ENCODE measurements at places on chromosomes 2 and 18.

DNA sequence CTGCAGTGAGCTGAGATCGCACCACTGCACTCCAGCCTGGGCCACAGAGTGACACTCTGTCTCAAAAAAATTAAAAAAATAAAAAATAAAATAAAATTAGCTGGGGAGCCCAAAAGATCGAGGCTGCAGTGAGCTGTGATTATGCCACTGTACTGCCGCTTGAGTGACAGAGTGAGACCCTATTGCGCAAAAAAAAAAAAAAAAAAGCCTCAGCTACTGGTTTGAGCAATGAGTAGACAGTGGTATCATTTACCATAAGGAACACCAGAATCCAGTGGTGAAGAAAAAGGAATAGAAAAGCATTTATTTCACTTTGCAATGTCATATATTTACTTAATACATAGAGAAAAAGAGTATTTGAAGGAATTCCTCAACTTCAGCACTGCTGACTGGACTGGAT is 3.0 kb downstream of the SAP130 start:
- no peak overlapping the region for H3K27ac ChIP-seq
- H3K4me3 ChIP-seq, result no peak overlapping the region
- peaks cover 3% of the 10 kb centered on the region for H3K36me3 ChIP-seq
- H3K4me1 ChIP-seq, result peaks cover 18% of the 10 kb centered on the region
- no peaks in the 10 kb centered on the region for H3K27me3 ChIP-seq

DNA sequence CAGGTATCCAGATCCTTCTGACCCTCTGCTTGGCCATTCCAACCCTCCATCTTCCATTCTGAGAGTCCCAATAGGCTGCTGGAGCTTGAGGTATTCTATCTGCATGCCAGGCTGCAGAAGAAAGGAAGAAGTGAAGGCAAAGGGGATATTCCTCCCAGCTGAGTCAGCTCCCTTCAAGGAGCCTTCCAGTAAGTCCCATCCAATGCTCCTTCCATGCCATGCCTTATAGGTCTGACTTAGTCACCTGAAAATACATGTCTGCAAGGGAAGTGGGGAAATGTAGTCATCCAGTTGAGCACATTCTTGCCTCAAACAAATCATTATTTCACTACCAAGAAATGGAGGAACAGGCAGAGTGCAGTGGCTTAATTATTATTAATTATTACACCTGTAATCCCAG is 464.6 kb downstream of the CNTNAP5 start:
- no peaks in the 10 kb centered on the region for H3K27me3 ChIP-seq
- no peaks in the 10 kb centered on the region for H3K36me3 ChIP-seq
- no peaks in the 10 kb centered on the region for H3K4me1 ChIP-seq
- no peak overlapping the region for H3K27ac ChIP-seq
- no peak for DNase-seq
- H3K4me3 ChIP-seq, result no peak overlapping the region

GRCh38 chr18:36047521-36047920 is 19.8 kb downstream of the RPRD1A start:
- H3K36me3 ChIP-seq, result peaks cover 32% of the 10 kb centered on the region
- peaks cover 53% of the 10 kb centered on the region for H3K4me1 ChIP-seq

DNA sequence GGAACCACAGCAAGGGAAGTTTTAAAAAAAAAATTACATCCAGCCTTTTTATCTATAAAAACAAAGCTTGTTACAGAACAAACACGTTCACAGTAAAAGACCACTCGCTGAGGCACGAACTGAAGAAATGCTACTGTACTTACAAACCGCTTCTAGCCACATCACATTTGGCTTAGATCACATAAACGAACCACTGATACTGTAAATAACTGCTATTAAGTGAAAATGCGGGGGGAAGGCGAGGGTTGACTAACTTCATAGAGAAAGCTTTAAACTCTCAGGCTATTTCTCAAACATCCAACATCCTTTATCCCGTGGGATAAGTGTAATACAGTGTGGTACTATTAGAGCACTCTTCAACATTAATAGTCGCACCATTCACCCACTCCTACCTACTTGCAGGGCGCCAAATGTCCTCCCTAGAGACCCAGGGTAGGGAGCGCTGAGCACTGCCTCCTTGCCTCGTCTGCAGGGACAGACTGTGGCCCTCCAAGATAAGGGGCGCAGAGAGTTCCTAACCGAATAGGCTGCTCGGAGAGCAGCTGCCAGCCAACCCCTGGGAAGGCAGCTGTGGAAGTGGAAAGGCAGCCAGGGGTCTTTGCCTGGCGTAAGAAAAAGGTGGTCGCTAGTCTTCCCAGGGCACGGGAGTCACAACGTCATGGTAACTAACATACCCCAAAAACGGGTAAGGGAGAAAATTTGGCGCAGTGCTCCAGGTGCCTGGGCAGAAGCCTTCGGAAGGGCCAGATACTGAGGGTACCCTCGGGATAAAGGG is 854 bp downstream of the GPR155 start:
- DNase-seq, result peak; percentile 51
- no peaks in the 10 kb centered on the region for H3K27me3 ChIP-seq
- peaks cover 12% of the 10 kb centered on the region for H3K36me3 ChIP-seq
- H3K27ac ChIP-seq, result peak overlapping the region; percentile 89
- peaks cover 42% of the 10 kb centered on the region for H3K4me1 ChIP-seq

- no peaks in the 10 kb centered on the region for H3K27me3 ChIP-seq
- peak; percentile 45 for DNase-seq
- no peaks in the 10 kb centered on the region for H3K36me3 ChIP-seq
- no peak overlapping the region for H3K4me3 ChIP-seq
- no peak overlapping the region for H3K27ac ChIP-seq
These were observed 19.2 kb upstream of the IL36G start for GRCh38 chr2:112958428-112959108.

DNA sequence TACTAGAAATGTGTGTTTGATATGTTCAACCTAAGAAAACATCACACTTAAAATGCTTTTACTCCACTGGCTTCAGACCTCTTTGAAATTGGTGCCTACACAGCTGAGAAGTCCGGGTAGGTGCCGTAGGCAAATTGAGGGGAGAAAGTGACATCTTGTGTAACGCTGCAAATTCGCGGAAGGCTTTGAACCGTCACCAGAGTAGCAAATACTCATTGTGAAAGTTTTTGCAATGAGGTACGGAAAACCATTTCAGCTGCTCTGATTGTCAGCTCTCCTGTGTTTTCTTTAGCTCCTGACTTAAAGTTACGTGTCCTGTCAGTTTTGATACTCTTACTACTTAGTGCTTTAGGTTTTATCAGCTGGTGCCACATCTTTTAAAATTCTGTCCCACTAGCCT is 224.5 kb downstream of the FAM210A start:
- peaks cover 38% of the 10 kb centered on the region for H3K4me1 ChIP-seq
- peaks cover 27% of the 10 kb centered on the region for H3K36me3 ChIP-seq
- DNase-seq, result peak; percentile 66

- H3K4me3 ChIP-seq, result no peak overlapping the region
- no peak for DNase-seq
- H3K27ac ChIP-seq, result no peak overlapping the region
- H3K36me3 ChIP-seq, result no peaks in the 10 kb centered on the region
- no peaks in the 10 kb centered on the region for H3K4me1 ChIP-seq
- no peaks in the 10 kb centered on the region for H3K27me3 ChIP-seq
These were observed 331.4 kb upstream of the NETO1 start for GRCh38 chr18:73199151-73199550.

DNA sequence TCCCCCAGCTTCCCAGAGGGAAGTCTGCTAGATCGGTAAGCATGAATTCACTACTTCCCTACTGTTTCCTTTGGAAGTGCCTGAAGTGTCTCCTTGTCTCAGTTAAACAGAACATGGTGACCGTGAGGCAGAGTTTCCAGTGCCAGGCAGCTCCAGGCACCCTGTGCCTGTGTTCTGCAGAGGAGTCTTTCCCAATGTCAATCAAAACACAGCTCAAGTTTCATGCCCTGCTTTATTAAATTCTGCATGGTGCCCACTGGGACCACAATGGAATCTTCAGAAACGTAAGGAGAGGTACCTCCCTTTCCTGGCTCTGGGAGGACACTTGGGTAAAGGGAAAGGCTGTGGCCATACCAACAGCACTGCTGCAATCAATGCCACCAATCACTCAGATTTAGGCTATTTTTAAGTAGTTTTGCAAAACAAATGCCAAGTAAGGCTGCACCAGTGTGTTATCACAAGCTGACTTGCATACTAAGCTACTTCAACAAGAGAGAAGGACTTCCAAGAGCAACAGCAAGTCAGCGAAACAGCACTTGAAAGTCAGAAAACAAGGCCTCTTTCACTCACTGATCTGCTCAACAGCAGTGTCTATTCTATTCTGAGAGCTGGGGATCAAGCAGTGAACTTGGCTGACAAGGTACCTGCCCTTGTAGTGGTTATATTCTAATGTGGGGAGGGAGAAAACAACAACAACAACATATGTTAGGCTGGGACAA is 14.9 kb downstream of the LPIN2 start:
- peak overlapping the region; percentile 1 for H3K4me3 ChIP-seq
- DNase-seq, result no peak
- no peaks in the 10 kb centered on the region for H3K27me3 ChIP-seq
- H3K4me1 ChIP-seq, result peaks cover 79% of the 10 kb centered on the region
- H3K36me3 ChIP-seq, result peaks cover 49% of the 10 kb centered on the region

GRCh38 chr18:75035928-75036327 is 173.0 kb downstream of the PTGR3 start:
- no peaks in the 10 kb centered on the region for H3K27me3 ChIP-seq
- no peak for DNase-seq
- H3K4me1 ChIP-seq, result peaks cover 4% of the 10 kb centered on the region
- no peak overlapping the region for H3K27ac ChIP-seq
- H3K4me3 ChIP-seq, result no peak overlapping the region
- no peaks in the 10 kb centered on the region for H3K36me3 ChIP-seq

GRCh38 chr2:178271629-178272333 is 77.5 kb downstream of the OSBPL6 start:
- no peak overlapping the region for H3K27ac ChIP-seq
- DNase-seq, result no peak
- H3K36me3 ChIP-seq, result no peaks in the 10 kb centered on the region
- H3K27me3 ChIP-seq, result peaks cover 2% of the 10 kb centered on the region
- H3K4me3 ChIP-seq, result no peak overlapping the region
